Cortex of kidney (tissue), 1 donor: ENCODE measurements at places on chromosomes 5 and 9.

- no peak for DNase-seq
These were observed 188.0 kb downstream of the XRCC4 start for GRCh38 chr5:83265318-83265717.

DNA sequence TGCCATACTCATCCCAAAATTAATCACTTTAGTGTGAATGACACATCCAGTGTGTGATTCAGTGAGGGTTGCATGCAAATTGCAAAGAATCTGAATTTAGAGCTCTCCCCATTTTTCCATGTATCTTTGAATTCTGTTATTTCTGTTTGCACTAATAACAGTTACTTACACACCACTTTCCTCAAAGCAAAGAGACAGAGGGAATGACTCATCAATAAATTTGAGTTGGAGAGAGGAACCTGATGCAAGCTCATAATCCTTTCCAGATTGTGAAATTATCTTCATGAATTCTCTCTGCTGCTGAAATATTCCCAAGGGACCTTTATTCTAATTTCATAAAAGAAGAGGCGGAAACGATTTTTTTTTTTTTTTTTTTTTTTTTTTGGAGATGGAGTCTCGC, 204.8 kb downstream of the CDH9 start:
- DNase-seq: no peak

DNA sequence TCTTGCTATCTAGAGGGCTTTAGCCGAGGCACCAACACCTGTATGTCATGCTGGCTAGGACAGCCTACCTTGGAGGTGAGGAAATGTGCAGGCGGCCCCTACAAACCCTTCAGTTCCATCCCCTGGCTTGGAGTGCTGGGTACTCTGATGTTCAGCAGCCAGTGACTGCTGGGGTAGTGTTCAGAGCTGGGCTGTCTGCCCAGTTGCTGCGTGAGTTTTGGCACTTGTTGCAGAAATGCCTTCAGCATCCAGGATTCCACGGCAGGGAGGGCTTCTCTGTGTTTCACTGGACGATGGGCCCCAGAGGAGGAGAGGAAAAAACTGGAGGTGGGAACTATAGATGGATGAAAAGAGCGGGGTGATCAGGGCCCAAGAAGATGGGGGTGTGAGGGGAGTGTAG, 10.4 kb downstream of the SWI5 start:
- DNase-seq: no peak

- DNase-seq: no peak
These were observed 155.9 kb downstream of the SGCD start for GRCh38 chr5:156482818-156483217.

DNA sequence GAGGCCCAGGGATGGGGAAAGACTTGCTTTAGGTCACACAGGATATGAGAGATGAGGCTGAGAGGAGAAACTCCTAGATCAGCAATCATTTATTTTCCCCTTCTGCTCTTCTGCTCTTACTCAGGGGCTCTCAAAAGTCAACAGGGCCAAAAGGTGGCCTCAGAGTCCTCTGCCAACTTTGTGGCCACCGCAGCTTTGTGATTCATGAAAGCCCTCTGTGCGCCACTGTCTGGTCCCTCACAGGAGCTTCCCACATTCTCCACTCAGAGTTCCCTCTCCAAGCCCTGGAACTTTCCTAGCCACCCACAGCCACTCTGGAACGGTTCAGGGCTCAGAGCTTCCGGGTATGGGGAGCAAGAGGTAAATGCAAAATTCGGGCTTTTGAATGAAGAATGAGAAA, 82.4 kb downstream of the COL27A1 start:
- no peak for DNase-seq
